ENCODE measurements at places on chromosomes 1 and 21.
A peak's percentile ranks its signal among the peaks of the same experiment; 100 is the strongest.

DNA sequence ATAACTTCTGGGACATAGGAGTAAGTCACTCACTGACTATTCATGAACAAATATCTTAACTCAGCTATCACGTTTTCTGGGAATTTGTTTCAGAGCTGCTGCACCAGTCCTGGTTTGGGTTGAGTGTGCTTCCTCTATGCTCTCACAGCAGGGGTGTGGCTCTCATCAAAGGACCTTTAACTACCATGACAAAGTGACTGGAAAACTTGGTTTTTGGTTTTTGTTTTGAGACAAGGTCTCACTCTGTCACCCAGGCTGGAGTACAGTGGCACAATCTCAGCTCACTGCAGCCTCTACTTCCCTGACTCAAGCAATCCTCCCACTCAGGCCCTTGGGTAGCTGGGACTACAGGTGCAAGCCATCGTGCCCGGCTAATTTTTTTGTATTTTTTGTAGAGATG is 4.1 kb downstream of the ILDR2 start:
- DNase-seq = no peak

GRCh38 chr1:997993-998744 is 1.7 kb downstream of the HES4 start:
- DNase-seq = peak; percentile 36

DNA sequence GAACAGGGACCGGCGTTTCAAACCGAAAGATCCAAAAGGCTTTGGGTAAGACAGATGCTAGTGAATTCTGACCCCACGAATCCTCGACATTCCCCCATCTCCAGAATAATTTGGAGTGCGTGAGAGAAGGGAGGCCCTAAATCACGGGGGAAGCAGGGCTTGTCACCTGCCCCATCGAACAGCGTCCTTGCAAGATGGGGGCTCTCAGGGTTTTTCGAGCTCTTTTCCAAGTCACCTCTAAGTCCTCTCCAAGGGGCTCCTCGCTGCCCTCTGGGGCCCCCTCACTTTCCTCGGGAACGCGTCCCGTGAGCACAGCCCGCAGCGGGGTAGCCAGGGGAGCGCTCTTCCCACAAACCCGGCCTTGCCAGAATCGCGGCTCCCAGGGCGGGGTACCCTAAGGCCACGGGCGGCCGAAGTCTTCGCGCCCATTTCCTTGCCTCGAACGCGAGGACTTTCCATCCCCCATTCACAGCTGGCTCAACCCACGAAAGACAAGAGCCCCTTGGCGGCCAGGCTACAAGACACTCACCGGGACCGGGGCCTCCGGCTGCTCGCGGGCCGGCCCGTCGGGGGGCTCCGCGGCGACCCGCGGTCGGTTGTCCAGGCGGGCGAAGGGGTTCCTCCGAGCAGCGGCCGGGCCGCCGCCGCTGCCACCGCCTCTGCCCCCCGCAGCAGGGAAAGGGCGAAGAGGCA is 546 bp downstream of the DONSON start:
- DNase-seq = peak; percentile 27

GRCh38 chr1:44985747-44986359 is 542 bp downstream of the EIF2B3 start:
- DNase-seq = no peak

- no peak for DNase-seq
These were observed at the start of gene PADI1 for GRCh38 chr1:17204546-17205440. PADI1 (plus strand) TSS chr1:17205128; CDS start chr1:17205218, 90 bp downstream.

- no peak for DNase-seq
These were observed 3.4 kb downstream of the PSMB4 start for GRCh38 chr1:151402764-151403163.

GRCh38 chr1:38046333-38046883 is at the start of gene POU3F1:
POU3F1 (minus strand) TSS chr1:38046793; CDS start chr1:38046743, 50 bp downstream.
- DNase-seq = no peak

DNA sequence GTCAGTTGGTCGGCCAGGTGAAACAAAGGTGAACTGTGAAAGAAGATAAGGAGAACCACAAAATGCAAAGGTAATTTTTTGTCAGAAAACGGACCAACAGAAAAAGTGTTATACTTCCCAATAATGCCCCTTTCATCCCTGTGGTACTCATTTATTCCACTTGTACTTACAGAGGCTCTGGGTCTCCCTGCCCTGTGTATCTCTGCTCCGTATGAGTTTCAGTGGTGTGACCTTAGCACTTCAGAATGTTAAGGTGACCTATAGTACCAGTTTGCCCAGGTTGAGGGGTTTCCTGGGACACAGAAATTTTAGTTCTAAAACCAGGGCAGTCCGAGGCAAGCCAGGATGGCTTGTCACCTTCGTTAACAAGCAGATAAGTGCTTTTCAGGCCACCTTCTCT is 254.8 kb downstream of the OLFM3 start:
- DNase-seq = no peak

DNA sequence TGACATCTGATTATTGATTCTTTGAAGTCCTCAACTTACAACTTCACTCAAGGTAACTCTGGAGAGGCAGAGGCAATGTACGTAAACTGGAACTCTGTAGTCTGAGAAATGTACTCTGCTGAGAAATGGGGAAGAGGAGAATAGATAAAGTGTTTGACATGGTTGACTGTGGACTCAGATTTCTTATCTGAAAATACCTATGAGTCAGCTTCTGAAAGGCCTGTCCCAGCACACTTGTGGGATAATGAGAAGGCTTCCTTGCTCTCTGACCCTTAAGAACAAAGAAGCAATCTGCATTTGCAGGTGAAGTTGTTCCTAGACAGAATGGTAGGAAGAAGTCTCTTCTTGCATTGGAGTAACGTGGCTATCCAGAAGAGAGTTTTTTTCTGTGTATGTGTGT is 1573.5 kb downstream of the BRINP3 start:
- no peak for DNase-seq

- DNase-seq = no peak
These were observed 52.2 kb downstream of the SMYD2 start for GRCh38 chr1:214332946-214333798.

GRCh38 chr21:17730782-17731181 is 88.4 kb downstream of the C21orf91 start:
- no peak for DNase-seq
